Right lung (tissue), 10 donors: ENCODE measurements at places on chromosomes 13 and 19. TPM values are rescaled to one million over a fixed set of nuclear protein-coding genes. Genes with fewer than 3 reads are reported as not detected.

WDR87 gene
- polyA plus RNA-seq, result 0.03 TPM

- peak; percentile 27 for DNase-seq
Measured at GRCh38 chr19:6801485-6802086, 29.1 kb downstream of the VAV1 start.

KLK15 gene
- not detected for polyA plus RNA-seq

GRCh38 chr13:109665240-109665639 is 121.1 kb downstream of the IRS2 start:
- DNase-seq, result no peak

- peak; percentile 49 for DNase-seq
Measured at GRCh38 chr13:43269037-43269481, 245.7 kb downstream of the DNAJC15 start.

GRCh38 chr13:106213028-106213757 is 322.3 kb downstream of the EFNB2 start:
- no peak for DNase-seq

DNA sequence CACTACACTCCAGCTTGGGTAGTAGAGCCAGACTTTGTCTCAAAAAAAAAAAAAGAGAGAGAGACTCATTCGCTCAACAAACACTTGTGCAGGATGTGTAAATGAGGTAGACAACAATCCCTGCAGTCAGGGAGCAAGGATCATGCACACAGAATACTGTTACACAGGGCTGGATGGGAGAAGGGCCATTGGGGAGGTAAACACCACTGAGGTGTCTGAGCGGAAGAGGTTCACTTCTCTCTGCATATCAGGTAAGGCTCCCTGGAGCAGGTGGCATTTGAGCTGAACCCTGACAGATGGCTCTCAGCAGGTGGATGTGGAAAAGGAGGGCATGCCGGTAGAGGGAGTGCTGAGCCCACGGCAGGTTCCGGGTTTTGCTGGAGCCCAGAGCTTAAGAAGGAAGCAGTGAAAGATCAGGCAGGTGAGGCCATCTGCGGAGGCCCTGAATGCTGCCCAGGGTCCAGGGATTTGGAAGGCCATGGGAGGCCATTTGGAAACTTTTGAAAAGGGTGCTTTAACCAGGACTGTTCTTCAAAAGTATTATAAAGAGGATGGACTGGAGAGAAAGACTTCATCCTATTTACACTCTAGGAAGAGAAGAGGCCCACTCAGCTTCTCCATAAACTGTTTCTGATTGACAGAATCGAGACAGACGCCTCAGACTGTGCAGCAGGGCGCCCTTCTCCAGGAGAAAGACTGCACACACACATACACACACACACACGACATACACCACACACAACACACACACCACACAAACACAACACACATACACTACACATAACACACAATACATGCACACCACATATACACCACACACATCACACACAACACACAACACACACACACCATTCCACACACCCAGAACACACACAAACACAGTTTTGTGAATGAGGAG is 199.4 kb downstream of the USP12 start:
- DNase-seq, result no peak

MYH14 gene
- 77.6 TPM for polyA plus RNA-seq

GRCh38 chr19:49229416-49229815 is 71.8 kb downstream of the TRPM4 start:
- DNase-seq, result no peak

PALM gene
- polyA plus RNA-seq, result 34.1 TPM

DNA sequence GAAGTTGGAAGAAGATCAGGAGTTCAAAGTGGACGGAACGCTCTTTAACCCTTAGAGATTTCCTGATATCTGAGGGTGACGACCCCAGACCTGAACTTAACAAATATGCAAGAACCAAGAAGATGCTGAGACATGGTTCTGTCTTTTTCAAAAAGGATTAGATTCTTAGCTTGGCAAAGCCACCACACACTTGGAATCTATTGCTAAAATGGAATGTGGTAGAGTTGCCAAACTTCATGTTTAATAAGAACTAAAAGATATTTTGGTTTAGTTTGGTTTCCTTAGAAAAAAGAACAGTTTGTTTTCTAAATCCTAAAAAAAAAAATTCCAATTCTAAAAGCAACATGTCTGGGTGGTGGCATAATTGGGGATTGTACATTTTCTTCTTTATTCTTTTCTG is 29.5 kb downstream of the UNC13A start:
- DNase-seq, result no peak

CNOT3 gene
- 59.5 TPM for polyA plus RNA-seq

DNA sequence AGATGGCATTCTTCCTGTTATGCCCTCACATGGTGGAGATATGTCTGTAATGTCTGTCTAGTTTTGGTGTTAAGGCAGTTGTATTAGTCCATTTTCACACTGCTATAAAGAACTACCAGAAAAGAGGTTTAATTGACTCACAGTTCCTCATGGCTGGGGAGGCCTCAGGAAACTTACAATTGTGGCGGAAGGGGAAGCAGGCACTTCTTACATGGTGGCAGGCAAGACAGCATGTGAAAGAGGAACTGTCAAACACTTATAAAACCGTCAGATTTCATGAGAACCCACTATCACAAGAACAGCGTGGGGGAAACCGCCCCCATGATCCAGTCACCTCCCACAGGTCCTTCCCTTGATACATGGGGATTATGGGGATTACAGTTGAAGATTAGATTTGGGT is 3.2 kb downstream of the ZNF441 start:
- DNase-seq, result no peak

CGB5 gene
- not detected for polyA plus RNA-seq

- DNase-seq, result no peak
Measured at GRCh38 chr13:62280590-62280989, 864.9 kb upstream of the PCDH20 start.

- peak; percentile 71 for DNase-seq
Measured at GRCh38 chr19:6048793-6049405, 61.4 kb downstream of the RFX2 start.

DNA sequence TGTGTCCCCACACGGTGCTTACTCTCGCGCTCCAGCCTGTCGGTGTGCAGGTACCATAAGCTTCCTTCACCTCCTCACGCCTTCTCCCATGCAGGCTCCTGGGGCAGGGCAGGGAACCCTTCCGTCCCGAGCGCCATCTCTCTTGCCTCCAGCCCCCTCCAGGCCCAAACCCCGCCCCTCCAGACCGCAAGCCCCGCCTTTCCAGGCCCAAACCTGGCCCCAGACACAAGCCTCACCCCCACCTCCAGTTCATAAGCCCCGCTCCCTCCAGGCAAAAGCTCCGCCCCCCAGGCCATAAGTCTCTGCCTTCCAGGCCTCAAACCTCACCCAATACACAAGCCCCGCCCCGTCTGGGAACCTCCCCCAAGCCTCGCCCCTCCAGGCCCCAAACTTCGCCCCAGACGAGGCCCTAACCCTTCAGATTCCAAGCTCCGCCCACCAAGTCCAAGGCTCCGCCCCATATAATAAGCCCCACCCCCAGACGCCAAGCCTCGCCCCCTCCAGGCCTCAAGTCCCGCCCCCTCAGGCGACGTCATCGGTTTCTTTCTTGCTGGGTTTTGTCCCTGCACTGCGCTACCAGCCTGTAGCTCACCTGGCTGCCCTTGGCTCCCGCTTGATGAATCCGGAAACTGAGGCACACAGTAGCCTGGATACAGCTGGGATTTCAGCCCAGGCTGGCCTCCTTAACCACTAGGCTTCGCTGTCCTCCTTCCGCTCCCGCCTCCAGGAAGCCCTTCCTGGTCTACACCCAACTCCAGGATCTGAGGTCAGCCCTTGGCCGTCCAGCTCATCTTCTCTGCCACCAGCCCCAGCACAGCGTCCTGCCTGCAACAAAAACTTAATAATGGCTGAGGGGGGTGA is 16.1 kb downstream of the MKNK2 start:
- DNase-seq, result no peak

- no peak for DNase-seq
Measured at GRCh38 chr19:41364524-41365391, 809 bp upstream of the B9D2 start.

MEDAG gene
- 4.3 TPM for polyA plus RNA-seq

GRCh38 chr19:29873024-29873800 is 61.4 kb downstream of the CCNE1 start:
- peak; percentile 30 for DNase-seq

DNA sequence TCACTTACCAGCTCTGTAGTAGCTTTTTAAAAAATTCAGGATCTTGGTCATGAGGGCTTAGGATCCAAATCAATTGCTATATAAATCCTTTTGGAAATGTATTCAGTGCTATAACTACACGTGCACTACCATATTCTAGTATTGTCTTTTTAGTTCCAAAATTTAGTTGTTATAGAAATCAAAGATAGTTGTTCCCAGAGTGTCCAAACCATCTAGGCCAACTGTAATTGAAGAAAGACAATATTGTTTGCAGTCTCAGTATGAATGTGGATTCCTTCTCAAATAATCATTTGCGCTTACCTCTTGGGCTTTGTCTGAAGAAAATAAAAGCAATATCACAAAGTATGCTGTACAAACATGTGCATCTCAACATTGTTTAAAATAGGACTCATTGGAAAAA is 184.1 kb upstream of the EDNRB start:
- DNase-seq, result no peak

TEAD2 gene
- 114 TPM for polyA plus RNA-seq

PHF11 gene
- 81.0 TPM for polyA plus RNA-seq

MYADM gene
- 66.1 TPM for polyA plus RNA-seq

LGALS4 gene
- 2.5 TPM for polyA plus RNA-seq

- no peak for DNase-seq
Measured at GRCh38 chr13:29943686-29944085, 93.3 kb upstream of the UBL3 start.

DNA sequence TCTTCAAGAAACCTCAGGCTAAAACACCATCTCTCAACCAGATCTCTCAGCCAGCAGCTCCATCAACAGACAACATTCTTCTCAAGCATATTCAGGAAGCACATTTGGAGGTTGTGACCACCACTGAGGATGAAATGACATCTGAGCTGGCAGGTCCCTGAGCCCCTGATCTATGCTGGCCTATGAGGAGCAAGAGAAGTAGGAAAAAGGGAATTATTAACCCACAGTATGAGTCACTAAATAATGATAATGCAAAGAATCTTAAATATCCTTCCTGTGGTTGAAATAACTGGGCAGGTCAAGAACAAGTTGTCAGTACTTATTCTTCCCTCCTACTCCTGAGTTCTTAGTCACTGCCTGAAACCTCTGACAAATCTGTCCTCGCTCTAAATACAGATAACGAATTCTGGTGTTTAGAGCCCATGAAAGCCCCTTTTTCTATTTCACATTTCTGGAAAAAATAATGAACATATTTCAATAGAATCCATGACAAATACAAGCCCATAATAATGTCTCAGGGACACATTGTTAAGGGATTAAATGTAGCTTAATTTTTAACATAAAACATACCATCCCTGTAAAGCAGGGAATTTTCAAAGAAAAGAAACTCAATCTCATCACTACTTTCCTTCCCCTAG is 225.8 kb upstream of the IRS2 start:
- DNase-seq, result no peak

ZNF667 gene
- 10.9 TPM for polyA plus RNA-seq

GRCh38 chr19:1123381-1123780 is 19.6 kb downstream of the GPX4 start:
- no peak for DNase-seq

- no peak for DNase-seq
Measured at GRCh38 chr19:51327066-51328001, 14.6 kb downstream of the VSIG10L start.

GRCh38 chr19:40960062-40960685 is 30.9 kb upstream of the CYP2B6 start:
- no peak for DNase-seq

GRCh38 chr13:97723655-97724054 is 229.8 kb upstream of the IPO5 start:
- DNase-seq, result no peak

DNA sequence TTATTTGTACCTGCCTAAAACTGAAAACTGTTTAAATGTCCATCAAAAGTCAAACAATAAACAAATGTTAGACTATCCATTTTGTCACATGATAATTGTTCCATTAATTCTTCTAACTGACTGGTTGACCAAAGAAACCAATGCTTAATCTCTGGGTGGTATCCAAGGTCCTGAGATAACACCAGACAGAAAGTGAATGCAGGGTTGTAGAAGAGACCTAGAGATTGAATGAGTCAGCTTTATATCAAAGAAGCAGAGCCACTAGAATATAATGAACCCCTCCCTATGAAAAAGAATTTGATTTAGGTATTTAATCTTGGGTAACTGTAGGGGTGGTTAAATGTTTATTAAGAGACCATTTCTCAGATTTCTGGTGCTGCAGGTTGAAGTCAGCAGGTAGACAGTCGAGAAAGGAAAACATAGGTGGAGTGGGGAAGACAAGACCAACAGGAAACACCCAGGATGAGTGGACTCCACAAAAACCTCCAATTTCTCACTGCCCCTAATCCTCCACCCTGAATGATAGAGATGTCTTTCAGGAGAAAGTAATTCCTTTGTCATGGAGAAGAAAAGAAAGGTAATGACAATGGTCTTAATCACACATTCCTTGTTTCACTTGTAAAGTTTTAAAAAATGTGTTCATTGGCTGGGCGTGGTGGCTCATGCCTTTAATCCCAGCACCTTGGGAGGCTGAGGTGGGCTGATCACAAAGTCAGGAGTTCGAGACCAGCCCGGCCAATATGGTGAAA is 536.4 kb downstream of the IRS2 start:
- no peak for DNase-seq

DNA sequence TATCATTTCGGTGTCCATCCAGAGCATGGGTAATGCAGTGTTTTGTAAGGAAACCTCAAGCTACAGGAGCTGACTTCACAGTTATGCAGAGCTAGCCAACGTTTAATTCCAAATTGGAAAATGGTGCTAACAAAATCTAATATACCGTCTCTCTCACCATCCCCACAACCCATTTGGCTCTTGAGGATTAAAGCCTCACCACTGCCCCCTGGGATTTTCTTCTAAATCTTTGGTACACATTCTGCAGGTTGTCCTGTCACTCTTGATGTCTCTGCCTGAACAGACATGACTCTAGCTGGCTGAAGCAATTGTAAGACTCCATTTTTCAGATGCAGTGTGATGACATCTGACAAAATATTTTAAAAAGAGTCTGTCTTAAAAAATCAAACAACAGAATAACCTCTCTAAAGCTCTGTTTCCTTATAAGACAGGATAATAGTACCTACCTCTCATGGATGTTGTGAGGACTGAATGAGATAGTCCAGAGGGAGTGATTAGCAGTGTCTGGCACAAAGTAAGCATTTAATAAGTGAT is 451.8 kb downstream of the SUCLA2 start:
- no peak for DNase-seq

- DNase-seq, result no peak
Measured at GRCh38 chr19:15453906-15454860, 4.4 kb upstream of the WIZ start.

DNA sequence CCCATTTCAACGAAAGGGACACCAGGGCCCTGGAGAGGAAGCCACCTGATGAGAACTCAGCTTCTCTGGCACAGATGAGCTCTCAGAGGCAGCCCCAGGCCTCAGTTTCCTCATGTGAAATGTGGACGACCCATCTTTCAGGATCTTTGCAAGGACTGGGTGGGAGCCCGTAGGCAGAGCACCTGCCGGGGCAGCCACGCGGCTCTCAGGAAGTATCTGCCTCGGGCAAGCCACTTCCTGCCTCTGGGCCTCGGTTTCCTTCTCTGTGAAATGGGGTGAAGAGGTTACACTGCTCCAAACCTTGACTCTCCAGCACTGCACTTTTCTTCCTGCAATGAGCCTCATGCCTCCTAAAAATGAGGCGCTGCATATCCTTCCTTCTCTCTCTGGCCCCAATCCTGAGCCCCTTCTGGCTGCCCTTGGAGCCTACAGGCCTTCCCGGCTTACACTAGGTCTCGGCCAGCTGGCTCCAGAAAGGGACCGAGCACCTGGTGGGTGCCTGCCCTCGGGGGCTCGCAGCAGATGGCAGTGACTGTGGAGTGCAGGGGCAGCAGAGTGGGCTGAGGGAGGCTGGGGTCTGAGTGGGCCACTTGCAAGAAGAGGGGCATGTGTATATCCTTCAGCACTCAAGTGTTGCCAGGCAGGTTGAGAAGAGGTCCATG is 3.5 kb downstream of the SSBP4 start:
- no peak for DNase-seq
